Activated T-helper 2 cell treated with anti-CD3 and anti-CD28 coated beads, Interferon-gamma antibody, Interleukin-2, Interleukin-4, amounts not matched to agents 10 μg/mL and 5 μg/mL and 100 μg/mL, durations not matched to agents 14 hours and 24 hours and 36 hours (primary cell): ENCODE measurements at places on chromosomes 4 and X. TPM values are rescaled to one million over a fixed set of nuclear protein-coding genes. Genes with fewer than 3 reads are reported as not detected.

Gene COX7B2
- total RNA-seq: not detected in 2 replicates

Gene SLC9A7
- total RNA-seq: 42.5 and 44.2 TPM in 2 replicates

Gene BGN
- not detected in 2 replicates for total RNA-seq

Gene RPS6KA6
- total RNA-seq: 0.14 and 0.27 TPM in 2 replicates

Gene MAGEC3
- total RNA-seq: not detected in 2 replicates

Gene DKK2
- total RNA-seq: not detected in 2 replicates

Gene HTR2C
- total RNA-seq: not detected in 2 replicates

Gene C4orf50
- 0.18 TPM in 2 replicates for total RNA-seq

Gene LARP7
- total RNA-seq: 44.0 and 45.3 TPM in 2 replicates

Gene SEL1L3
- total RNA-seq: 44.0 and 49.2 TPM in 2 replicates

Gene CLGN
- total RNA-seq: 0.11 and 0.30 TPM in 2 replicates

Gene ETDA
- total RNA-seq: not detected in 2 replicates

Gene UGT2B7
- total RNA-seq: not detected in 2 replicates

GRCh38 chr4:74037076-74037955, 1.2 kb downstream of the CXCL3 start:
- H3K4me3 ChIP-seq: peak overlapping the region; percentile 77
- H3K27me3 ChIP-seq: peaks cover 44% of the 10 kb centered on the region
- H3K27ac ChIP-seq: no peak overlapping the region
- peaks cover 6% of the 10 kb centered on the region for H3K4me1 ChIP-seq

GRCh38 chr4:121112530-121112929, 40.2 kb upstream of the NDNF start:
- peaks cover 19% of the 10 kb centered on the region for H3K4me1 ChIP-seq
- H3K4me3 ChIP-seq: no peak overlapping the region
- no peak for DNase-seq
- H3K36me3 ChIP-seq: no peaks in the 10 kb centered on the region
- no peak overlapping the region for H3K27ac ChIP-seq

GRCh38 chr4:76663824-76664223, 228.8 kb downstream of the SHROOM3 start:
- no peak for DNase-seq
- H3K36me3 ChIP-seq: no peaks in the 10 kb centered on the region
- H3K27ac ChIP-seq: no peak overlapping the region

DNA sequence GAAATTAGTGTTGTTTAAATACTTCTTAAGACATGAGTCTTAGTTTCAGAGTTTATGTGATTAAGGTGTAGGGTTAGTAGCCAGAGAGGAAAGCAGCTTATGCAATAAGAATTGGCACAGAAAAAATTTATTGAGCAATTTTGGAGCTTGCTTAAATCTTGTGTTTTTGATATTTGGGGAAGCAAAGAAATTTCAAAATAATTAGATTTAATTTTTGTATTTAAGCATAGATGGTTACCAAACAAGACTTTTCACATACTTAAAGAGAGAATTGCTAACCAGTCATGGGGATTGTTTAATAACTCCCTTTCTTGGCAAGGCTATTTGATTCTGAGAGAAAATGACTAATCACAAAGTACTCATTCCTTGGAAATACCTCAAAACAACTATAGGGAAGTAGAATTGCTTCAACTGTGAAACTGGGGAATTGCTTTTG, 202.0 kb upstream of the GRID2 start:
- DNase-seq: no peak
- H3K36me3 ChIP-seq: no peaks in the 10 kb centered on the region

GRCh38 chr4:1170156-1170975, 2.0 kb downstream of the SPON2 start:
- H3K4me3 ChIP-seq: peak overlapping the region; percentile 3
- H3K4me1 ChIP-seq: peaks cover 14% of the 10 kb centered on the region
- no peak for DNase-seq

GRCh38 chr4:24598025-24598424, 13.7 kb upstream of the DHX15 start:
- no peak overlapping the region for H3K4me3 ChIP-seq
- DNase-seq: no peak
- H3K27ac ChIP-seq: no peak overlapping the region
- H3K27me3 ChIP-seq: peaks cover 5% of the 10 kb centered on the region

- peaks cover 6% of the 10 kb centered on the region for H3K27me3 ChIP-seq
- no peaks in the 10 kb centered on the region for H3K36me3 ChIP-seq
- DNase-seq: no peak
- no peak overlapping the region for H3K27ac ChIP-seq
- H3K4me3 ChIP-seq: no peak overlapping the region
- peaks cover 1% of the 10 kb centered on the region for H3K4me1 ChIP-seq
Measured at GRCh38 chrX:119389214-119389613, 9.9 kb upstream of the SLC25A43 start.

GRCh38 chr4:83917572-83917971, 381.7 kb downstream of the GPAT3 start:
- H3K4me3 ChIP-seq: no peak overlapping the region
- no peak for DNase-seq
- H3K27me3 ChIP-seq: no peaks in the 10 kb centered on the region
- H3K36me3 ChIP-seq: no peaks in the 10 kb centered on the region
- no peaks in the 10 kb centered on the region for H3K4me1 ChIP-seq

GRCh38 chr4:144399927-144400326, 246.0 kb upstream of the HHIP start:
- H3K27me3 ChIP-seq: no peaks in the 10 kb centered on the region
- H3K36me3 ChIP-seq: no peaks in the 10 kb centered on the region
- H3K4me1 ChIP-seq: no peaks in the 10 kb centered on the region
- H3K27ac ChIP-seq: no peak overlapping the region
- DNase-seq: no peak

GRCh38 chrX:140180585-140180984, 215.3 kb upstream of the CXorf66 start:
- H3K27me3 ChIP-seq: no peaks in the 10 kb centered on the region
- DNase-seq: no peak
- H3K27ac ChIP-seq: no peak overlapping the region
- H3K4me1 ChIP-seq: no peaks in the 10 kb centered on the region
- no peak overlapping the region for H3K4me3 ChIP-seq
- no peaks in the 10 kb centered on the region for H3K36me3 ChIP-seq

DNA sequence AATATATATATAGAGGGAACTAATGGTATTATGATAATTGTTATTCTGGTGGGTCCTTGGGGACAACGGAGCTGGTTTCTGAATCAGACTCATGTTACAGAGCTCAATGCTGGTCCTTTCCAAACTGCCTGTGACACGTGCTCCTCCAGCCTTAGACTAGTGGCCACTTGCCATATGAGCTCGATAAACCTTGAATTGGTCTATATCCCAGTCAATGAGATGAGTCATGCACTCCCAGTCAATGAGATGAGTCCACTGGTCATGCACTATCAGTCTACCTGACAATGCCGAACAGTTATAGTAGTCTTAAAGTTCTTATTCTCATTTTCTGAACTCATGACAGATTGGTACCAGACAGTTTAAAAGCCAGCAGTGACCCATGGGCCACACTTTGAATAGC, 325.2 kb downstream of the LDB2 start:
- H3K27ac ChIP-seq: no peak overlapping the region
- no peaks in the 10 kb centered on the region for H3K4me1 ChIP-seq
- H3K27me3 ChIP-seq: no peaks in the 10 kb centered on the region
- no peak for DNase-seq
- H3K36me3 ChIP-seq: no peaks in the 10 kb centered on the region

DNA sequence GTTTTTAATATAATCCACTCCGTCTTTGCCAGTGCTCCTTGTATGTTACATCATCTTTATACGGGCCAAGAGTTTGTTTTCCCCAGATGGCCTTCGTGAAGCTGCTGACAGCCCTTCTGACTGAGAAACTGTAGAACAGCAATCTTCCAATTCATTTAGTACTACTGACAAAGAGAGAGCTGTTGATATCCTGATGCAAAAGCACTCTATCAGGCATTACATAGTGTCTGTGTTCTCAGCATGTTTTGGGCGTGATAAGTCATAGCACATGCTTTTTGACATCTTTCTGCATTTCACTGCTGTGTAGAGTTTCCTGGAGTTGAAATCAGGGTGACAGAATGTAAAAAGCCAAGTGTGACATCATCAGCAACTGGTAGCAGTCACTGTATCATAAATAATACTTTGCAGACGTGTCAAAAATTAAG, 746.3 kb upstream of the FAM241A start:
- H3K4me1 ChIP-seq: no peaks in the 10 kb centered on the region
- H3K27ac ChIP-seq: no peak overlapping the region
- no peak overlapping the region for H3K4me3 ChIP-seq
- no peaks in the 10 kb centered on the region for H3K27me3 ChIP-seq

GRCh38 chr4:158192439-158193158, 17.7 kb upstream of the TMEM144 start:
- H3K36me3 ChIP-seq: no peaks in the 10 kb centered on the region
- DNase-seq: no peak
- no peak overlapping the region for H3K27ac ChIP-seq
- H3K27me3 ChIP-seq: peaks cover 3% of the 10 kb centered on the region
- H3K4me3 ChIP-seq: no peak overlapping the region
- H3K4me1 ChIP-seq: peaks cover 1% of the 10 kb centered on the region

- no peak overlapping the region for H3K4me3 ChIP-seq
- H3K36me3 ChIP-seq: no peaks in the 10 kb centered on the region
- peaks cover 77% of the 10 kb centered on the region for H3K4me1 ChIP-seq
- no peaks in the 10 kb centered on the region for H3K27me3 ChIP-seq
- peak overlapping the region; percentile 62 for H3K27ac ChIP-seq
Measured at GRCh38 chr4:36321176-36321575, 39.8 kb downstream of the DTHD1 start.
